ENCODE measurements at places on chromosomes 5 and 9.

GRCh38 chr5:132445930-132446329 is 44.6 kb downstream of the IRF1 start:
- no peak for DNase-seq

DNA sequence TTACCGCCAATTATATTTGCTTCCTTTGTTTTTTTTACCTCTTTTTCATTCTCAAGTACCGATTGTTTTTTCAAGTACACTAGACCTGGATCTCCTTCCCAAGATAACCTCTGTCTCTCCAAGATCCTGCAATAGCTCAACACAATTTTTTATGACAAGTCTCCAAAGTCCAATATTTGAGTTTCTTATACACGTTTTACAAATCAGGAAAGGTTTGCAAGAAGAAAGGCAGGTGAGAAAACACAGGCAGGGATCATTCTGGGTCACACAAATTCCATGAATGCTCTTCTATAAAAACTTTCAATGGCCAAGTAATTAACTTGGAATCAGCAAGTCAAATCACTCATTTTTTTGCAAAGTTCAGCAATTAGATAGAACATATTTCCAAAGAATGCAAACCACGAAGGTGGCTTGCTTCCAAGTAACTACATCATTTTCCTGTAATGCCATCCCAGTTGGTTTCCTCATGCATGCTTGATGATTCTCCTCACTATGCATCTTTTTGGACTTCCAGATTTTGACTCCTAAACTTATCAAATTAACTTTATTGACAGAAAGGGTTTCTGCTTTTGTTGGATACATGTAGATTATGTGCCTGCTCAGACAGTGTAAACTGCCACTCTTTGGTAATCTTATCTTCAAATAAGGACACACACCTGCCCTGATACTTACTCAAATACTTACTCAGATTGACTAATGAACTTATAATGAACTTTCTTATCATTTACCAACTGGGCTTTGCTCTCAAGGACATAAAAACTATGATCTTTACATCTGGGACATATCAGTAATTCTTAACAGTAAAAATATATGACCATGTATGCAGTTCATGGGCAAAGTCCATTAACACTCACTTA is 24.7 kb upstream of the IFNE start:
- no peak for DNase-seq

DNA sequence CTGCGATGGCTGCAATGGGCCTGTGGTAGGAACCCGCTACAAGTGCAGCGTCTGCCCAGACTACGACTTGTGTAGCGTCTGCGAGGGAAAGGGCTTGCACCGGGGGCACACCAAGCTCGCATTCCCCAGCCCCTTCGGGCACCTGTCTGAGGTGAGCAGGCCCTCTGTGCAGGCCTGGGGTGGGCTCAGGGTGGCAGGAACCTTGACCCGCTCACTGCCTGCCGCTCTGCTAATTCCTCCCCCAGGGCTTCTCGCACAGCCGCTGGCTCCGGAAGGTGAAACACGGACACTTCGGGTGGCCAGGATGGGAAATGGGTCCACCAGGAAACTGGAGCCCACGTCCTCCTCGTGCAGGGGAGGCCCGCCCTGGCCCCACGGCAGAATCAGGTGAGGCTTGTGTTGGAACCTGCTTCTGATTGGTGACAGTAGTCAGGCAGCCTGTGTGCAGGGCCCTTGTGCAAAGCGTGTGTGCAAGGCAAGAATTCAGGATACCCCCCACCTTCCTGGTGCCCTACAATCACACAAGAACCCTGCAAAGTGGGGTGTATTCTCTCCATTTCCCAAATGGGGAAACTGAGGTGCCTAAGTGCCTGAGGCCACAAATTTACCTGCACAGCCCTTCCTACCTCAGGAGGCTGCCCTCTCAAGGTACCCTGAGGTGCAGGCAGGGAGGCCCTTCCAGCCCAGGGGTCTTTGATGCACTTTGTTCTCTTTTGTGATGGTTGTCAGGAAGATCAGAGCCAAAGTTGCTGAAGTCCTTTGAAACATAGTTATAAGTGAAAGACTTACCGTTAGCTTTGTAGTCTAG is 3.4 kb downstream of the SQSTM1 start:
- no peak for DNase-seq

- DNase-seq, result no peak
These were observed 77.7 kb downstream of the TMEM174 start for GRCh38 chr5:73250645-73251044.

- no peak for DNase-seq
These were observed 32.3 kb downstream of the ERP44 start for GRCh38 chr9:100066539-100066938.

- peak; percentile 89 for DNase-seq
These were observed at the start of gene P4HA2 for GRCh38 chr5:132227485-132228240. TSS of gene P4HA2 (minus strand) at chr5:132227853. CDS start at chr5:132218626, 9,227 bp downstream.

DNA sequence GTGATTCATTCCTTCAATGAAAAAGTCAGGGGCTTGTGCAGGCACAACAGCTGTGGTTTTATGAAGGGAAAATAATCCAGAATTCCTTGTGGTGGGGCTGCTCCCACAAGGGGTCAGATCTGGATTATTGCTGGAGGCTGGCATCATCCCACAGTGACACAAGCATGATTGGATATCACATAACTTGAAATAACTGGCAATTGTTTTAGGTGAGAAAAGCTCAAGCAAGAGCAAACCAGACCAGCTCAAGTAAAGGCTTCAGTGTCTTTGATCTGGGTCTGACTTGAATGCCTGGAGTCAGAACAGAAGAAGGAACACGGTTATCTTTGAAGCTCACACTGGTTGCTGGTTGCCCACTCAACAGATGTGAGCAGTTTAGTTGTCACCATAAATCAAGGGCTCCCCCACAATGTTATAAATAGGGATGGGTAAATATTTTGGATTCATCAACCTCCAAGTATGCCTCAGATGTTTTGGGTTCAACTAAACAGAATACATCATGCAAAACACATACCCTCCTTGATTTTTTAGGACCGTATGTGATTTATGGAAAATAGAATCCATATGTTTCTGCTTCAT is 3.1 kb upstream of the ZNF474 start:
- no peak for DNase-seq

GRCh38 chr5:113693701-113694100 is 180.2 kb downstream of the YTHDC2 start:
- DNase-seq, result no peak

- DNase-seq, result no peak
These were observed 244.8 kb downstream of the MPDZ start for GRCh38 chr9:13034694-13035002.

Data from uterus (tissue), 4 donors.